ENCODE measurements at places on chromosomes 16 and 17. TPM values are rescaled to one million over a fixed set of nuclear protein-coding genes. Genes with fewer than 3 reads are reported as not detected.

GRCh38 chr17:27976331-27976730 lies 66.1 kb upstream of the NLK start:
- no peaks in the 10 kb centered on the region for H3K4me1 ChIP-seq
- H3K27me3 ChIP-seq, result no peaks in the 10 kb centered on the region

DNA sequence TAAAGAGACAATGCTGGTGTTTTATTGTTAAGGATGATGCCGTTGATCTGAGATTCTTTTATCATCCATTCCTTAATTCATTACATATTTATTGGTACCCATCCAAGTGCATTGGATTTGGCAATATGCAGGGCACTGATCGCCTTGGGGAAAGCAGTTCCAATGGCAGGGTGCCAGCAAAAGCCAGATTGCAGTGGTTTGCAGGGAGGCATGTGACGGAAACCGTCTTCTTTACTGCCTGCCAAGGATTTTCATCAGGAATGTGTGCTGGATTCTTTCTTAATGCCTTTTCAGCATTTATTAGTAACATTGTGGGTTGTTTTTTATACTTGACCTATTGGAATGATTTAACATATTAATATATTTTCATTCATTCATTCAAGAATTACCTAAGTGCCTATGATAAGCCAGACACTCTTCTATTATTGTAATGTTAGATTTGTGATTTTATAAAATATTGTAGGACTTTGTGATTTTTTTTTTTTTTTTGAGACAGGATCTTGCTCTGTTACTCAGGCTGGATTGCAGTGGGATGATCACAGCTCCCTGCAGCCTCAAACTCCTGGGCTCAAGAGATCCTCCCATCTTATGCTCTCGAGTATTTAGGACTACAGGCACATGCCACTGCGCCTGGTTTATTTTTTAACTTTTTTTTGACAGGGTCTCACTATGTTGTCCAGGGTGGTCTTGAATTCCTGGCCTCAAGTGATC lies 93.4 kb upstream of the TNRC6A start:
- no peaks in the 10 kb centered on the region for H3K4me1 ChIP-seq
- H3K27me3 ChIP-seq, result no peaks in the 10 kb centered on the region
- DNase-seq, result peak; percentile 84
- H3K36me3 ChIP-seq, result no peaks in the 10 kb centered on the region
- H3K4me3 ChIP-seq, result no peak overlapping the region

Gene PIMREG
- total RNA-seq, result not detected

Gene SLC35G6
- not detected for total RNA-seq

Gene VPS9D1
- total RNA-seq, result 7.4 TPM

Gene CCT6B
- total RNA-seq, result 7.5 TPM

Gene CD300LB
- not detected for total RNA-seq
